Osteoblast (primary cell): ENCODE measurements at places on chromosomes 11 and 22. TPM values are rescaled to one million over a fixed set of nuclear protein-coding genes. Genes with fewer than 3 reads are reported as not detected.

C11orf52 gene
- 1.2 and 1.4 TPM in 2 replicates for total RNA-seq

PKDREJ gene
- not detected in 2 replicates for total RNA-seq

SEZ6L gene
- not detected in 2 replicates for total RNA-seq

BTBD18 gene
- total RNA-seq = not detected in 2 replicates
